NCI-H446 (cell line): ENCODE measurements at places on chromosomes 12 and 14.

- DNase-seq: no peak
Observed at GRCh38 chr14:65478596-65478995, 66.1 kb downstream of the FUT8 start.

GRCh38 chr12:75884465-75884985 is 147.1 kb downstream of the PHLDA1 start:
- no peak for DNase-seq

GRCh38 chr14:101030586-101030985 is 127.1 kb upstream of the RTL1 start:
- DNase-seq: no peak

DNA sequence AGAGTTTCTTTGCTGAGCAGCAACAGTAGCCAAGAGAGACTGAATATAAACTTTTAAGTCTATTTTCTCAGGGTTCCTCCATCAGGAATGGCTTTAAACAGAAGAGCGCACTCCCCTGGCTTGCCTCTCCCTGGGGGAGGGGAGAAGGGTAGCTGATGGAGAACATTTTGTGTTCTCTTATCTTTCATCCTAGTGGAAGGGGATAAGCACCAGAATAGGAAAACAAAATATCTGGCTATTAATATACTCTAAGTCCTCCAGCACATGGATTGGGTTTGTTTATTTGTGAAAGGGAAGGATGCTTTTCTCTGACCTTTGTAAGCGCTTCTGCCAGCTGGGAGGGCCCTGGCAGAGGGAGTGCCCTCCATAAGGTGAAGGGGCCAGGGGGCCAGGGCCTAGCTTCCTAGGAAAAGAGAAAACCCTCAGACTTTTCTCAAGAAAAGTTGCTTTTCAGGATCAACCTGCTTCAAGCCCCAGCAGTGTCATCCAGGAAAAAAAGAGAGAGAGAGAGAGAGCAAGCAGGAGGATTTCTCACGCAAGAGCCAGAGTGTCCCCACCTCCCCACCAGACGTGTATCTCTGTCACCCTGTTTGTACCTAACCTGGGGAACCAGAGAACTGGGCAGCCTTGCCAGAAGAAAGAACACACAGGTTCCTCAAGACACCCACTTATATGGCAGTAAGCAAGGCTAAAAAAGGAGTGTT is 34.3 kb upstream of the ATP2A2 start:
- DNase-seq: no peak

- DNase-seq: no peak
Observed at GRCh38 chr14:69027242-69027913, 48.3 kb upstream of the ACTN1 start.

GRCh38 chr12:92785563-92785950 is 82.8 kb downstream of the PLEKHG7 start:
- no peak for DNase-seq

DNA sequence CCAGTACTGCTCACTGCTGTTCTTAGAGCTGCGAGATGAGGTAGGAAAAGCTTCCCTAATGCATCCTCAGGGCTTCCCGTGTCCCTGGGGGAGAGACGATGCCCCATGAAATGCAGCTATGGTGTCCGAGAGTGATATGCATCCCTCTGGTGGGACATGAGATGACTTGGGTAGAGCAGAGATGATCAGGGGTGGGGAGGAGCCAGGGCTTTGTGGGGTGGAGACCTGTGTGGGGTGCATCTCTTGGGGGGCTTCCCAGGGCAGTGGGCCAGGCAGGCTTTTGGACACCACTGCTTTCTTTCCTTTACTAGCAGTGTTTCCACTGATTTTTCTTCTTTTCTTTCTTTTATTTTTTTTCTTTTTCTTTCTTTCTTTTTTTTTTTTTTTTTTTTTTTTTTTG is 147.3 kb downstream of the ADGRD1 start:
- no peak for DNase-seq

GRCh38 chr12:41485203-41485602 is 297.1 kb downstream of the PDZRN4 start:
- no peak for DNase-seq

- DNase-seq: peak; percentile 19
Observed at GRCh38 chr14:67517083-67517482, 16.0 kb upstream of the PLEKHH1 start.

- no peak for DNase-seq
Observed at GRCh38 chr12:128155571-128155970, 111.4 kb upstream of the TMEM132C start.

DNA sequence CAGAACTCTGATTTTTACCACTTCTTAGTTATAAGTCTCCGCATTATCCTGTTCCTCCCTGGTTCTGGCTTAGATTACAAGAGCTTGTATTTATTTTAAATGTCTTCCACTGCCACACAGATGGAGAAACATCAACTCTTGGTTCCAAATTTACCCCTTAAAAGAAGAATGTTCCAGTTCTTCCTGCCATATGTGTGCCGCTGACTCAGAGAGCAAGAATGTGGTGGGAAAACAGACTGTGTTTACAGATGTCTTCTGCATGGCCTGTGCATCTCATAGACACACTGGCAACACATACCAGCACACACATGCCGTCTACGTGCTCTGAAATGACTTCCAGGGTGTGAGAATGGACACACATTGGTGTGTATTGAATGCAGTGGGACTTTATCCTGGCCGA is 383.0 kb downstream of the LRIG3 start:
- DNase-seq: peak; percentile 59

DNA sequence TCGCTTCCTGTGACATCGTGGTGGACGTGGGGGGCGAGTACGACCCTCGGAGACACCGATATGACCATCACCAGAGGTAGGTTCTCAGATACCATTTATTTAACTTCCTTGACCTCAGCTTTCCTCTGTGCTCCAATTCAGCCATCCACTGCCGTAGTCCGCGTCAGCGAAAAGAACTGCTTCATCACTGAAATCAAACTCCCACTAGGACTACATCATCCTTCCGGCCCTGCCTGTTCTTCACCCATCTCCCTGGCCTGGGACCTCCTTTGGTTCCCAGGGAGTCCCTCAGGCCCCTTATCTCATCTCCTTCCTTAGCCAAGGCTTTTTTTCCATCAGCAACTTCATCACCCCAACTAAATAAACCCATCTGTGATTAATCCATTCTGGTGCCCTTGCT is 692 bp downstream of the MYG1 start:
- no peak for DNase-seq

- no peak for DNase-seq
Observed at GRCh38 chr12:86826051-86826450, 569.9 kb upstream of the MGAT4C start.

DNA sequence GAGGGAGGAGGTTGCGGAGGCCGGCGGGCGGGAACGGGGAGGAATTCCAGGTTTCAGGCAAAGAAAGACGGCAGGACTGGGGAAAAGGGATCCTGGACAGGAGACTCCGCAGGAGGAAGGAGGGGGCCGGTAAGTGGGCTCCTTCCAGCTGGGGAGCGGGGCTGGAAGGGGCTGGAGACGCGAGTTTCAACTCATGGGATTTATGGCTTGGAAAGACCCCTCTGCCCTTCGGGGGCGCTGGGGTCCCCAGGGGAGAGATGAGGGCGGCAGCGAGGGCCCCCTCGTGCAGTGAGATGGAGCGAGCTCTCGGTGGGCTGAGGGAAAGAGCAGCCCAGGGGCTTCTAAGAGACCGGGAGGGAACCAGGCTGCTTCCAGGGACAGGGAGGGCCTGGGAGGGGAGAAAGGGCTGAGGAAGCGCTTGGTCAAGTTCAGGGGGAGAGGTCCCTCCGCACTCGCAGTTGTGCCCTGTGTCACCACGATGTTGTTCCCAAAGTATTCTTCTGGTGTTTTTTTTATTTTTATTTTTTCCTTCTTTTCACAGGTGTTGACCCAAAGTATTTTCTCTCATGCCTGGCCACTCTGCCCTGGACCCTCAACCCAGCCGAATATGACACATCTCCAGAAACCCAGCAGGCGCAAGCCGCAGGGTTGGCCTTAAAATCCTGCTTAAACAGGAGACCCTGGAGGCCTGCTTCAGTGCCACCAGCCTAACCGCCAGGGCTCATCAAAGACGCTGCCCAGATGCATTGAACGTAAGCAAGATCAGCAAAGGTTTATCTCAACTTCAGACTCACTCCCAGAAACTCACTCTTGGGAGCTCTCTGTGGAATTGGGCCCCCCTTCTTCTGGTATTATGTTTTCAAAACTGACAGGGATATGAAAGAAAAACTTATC is 16.1 kb downstream of the TNFAIP2 start:
- DNase-seq: no peak

DNA sequence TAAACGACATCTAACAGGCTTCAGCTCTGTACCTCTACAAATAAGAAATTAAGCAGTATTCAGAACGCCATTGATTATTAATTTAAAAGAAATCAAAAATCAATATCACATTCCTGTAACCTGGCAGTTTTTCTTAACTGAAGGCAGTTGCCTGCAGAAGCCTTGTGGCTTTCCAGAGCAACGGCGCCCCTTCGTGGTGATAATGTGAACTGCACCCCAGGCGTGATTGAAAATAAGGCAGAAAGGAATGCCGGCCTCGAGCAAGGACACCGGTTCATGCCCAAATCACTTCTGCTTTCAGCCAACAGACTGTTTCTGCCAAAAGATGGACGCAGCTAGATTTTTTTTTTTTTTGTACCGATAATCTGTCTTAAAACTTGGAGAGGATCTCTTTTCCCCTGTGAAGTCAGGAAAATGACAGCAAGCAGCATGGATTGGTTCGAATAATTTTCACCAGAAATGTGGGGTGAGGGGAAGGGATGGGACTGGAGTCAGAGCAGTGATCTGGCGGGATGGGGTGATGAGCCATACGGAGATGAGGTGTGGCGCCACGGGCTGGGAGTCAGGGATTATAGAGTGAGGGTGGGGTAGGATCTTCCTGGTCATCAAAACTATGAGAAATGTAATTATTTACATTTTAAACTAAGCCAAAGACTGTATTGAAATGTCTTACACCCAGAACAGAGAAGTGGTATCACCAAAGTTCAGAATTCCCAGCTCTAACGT is 473.0 kb downstream of the DPF3 start:
- peak; percentile 18 for DNase-seq

GRCh38 chr12:32379667-32380066 is 19.7 kb upstream of the FGD4 start:
- no peak for DNase-seq
